ENCODE measurements at places on chromosomes 7 and 10.
A peak's percentile ranks its signal among the peaks of the same experiment; 100 is the strongest.

GRCh38 chr7:25282194-25282593 lies 53.9 kb upstream of the NPVF start:
- DNase-seq: no peak

DNA sequence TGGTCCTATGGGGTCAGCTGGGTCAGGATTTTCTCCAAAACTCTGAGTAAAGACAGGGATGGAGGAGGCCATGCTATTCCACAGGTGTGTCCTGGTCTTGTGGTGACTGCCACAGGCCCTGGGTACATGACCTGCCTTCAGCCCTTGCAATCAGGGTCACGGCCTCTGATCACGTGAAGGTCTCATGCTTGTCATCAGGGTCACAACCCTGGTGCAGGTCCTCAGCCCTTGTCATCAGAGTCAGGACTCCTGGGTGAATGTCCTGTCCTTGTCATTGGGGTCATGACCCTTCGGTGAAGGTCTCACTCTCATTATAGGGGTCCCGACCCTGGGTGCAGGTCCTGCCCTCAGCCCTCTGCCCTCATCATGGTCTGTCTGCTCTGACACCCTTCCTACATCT lies 21.9 kb upstream of the TBRG4 start:
- DNase-seq: no peak

DNA sequence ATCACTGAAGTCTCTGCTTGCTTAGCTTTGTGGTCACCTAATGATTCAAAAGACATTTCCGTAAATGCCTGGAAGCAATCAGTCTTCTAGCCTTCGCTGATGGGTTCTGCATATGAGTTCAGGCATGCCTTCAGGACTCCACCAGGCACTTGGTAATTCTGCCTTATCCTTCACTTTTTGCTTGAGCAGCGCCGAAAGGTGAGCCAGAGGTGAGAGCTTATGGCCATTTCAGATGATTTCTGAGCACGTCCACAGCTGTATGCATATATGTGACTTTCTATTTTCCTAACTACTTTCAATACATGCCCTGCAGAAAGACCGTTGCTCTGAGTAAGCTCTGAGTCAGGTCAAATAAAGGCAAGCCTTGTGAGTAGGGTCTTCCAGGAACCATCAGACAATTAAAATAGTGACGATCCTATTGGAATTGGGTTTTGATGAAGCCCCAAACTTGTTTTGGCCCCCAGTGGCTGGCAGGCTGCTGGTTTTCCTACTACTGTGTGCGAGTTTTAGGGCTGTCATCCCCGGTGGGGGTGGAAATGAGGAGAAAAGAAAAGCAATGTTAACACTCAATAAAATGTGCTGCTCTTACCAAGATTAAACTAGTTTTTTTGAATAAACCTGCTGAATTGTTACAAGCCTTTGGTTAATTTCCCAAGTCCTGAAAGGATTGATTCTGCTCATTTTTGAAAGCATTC lies 154.4 kb upstream of the AKR1E2 start:
- no peak for DNase-seq

GRCh38 chr10:124671486-124672075 lies 72.6 kb downstream of the FAM53B start:
- DNase-seq: peak; percentile 91

- DNase-seq: no peak
These were observed 232.9 kb upstream of the PTN start for GRCh38 chr7:137576481-137576880.

GRCh38 chr10:22719406-22720042 lies 5.1 kb upstream of the PIP4K2A start:
- no peak for DNase-seq

DNA sequence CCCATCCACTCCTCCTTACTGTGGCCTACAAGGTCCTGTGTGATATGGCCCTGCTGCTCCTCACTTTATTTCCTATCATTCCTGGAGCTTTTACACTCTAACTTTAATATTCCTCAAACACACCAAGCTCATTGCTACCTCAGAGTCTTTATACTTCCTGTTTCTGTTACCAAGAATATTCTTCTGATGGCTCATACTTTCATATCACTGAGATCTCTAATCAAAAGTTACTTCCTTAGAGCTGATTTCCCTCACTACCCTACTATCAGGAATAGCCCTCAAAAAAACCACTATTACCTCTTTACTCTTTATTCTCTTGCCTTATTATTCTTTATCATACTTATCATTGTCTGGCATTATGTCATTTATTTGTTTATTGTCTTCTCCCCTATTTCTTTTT lies 5.8 kb upstream of the PPP3CB start:
- peak; percentile 68 for DNase-seq

DNA sequence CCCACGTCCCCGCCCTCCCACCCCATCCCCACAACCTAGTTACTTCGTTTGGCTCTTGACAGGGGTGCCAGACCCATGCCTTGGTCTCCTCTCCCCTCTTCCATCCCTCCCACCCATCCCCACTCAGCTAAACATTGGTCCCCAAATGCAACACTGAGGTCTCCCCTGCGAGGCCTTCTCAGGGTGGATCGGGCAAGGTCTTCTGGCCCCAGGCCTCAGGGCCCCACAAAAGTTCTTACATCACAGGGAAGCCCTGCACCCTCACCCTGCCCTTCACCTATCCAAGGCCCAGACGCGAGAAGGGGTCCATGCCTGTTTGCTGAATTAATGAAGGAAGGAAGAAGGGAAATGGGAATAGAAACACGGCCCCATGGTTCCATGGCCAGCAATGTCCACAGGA lies 32.0 kb downstream of the TNS3 start:
- DNase-seq: no peak

Measured in MV-4-11 (cell line).